ENCODE measurements at places on chromosomes 5 and 9.

DNA sequence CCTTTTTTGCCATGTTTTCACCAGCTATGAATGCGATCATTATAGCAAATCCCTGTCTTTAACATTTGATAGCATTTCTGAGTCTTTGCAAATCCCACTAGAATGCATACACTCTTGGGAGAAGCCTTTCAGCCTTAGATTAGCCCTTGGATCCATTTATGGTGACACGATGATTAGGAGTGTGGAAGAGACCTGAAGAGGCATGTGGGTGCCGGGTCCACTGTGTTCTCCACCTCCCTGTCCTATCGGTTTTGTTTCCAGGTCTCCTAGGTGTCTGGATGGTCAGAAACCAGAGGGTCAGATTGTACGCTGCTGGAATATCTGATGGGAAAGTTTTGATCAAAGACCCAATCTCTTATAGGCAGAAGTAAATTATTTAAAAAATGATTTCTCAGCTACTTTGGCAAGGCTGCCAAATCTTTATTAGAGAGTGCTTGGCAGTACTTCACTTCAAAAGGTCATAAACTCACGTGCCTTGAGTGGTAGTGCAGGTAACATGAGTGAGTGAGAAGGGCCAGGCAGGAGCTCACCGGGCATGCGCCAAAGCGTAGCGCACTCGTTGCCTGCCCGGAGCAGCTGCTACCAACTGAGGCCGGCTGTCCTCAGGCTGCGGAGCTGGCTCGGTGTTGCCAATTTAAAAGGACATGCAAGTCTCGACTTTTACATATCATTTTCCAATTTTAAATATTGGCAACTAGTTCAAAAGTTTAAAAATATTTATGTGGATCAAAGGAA lies 51.3 kb downstream of the PCSK5 start:
- DNase-seq = no peak

DNA sequence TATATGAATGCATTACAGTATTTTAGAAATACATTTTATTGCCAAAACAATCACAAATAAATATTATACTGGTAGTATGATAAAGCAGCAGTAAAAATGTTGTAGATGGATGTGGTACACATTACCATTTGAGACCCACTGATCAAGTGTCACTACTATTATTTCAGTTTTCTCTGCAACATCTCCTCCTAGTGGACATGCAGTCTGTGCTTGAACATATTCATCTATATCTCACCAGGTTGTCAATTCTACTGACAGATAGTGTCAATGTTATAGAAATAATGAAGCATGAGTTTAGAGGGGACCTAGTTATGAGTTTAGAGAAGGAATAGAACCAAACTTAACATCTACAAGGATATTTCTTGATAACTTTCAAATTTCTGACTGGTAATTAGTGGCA lies 39.2 kb upstream of the ELOVL7 start:
- DNase-seq = no peak

DNA sequence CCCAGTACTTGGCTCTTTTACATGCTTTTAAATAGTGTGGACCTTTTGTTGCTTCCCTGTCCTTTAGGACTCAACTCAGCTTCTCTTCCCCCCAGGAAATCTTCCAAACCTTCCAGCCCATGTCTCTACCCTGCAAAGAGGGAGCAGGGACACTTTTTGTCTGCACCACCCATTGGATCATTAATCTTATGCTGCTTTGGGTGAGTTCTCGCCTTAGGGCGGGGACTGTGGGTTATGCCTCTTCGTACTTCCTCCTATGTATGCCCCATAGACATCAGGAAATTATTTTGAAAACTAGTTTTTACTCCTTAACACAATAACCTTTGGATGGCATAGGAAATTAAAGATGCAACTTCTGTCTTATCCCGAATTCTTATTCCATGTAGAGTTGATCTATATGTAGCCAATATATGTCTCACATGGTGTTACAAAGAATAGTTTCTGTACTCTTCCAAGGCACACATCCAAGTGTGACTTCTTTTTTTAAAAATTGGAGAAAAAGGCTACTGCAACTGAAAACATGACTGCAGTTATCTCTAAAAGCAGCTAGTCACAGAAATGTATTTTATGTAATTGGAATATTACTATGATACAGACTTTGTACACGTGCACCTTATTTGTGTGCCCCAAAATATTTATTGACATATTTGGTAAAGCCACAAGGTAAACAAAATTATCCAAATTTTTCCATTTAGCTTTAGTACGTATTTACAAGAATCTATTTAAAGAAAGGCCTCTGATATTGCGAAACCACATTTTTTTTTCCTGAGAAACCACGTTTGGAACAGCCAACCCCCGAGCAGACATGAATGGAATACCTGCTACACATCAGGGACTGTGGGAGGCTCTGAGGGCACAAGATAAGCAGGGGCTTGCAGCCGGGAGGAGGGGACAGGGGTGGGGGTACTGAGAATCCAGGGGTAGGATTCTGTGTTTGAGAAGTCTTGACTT lies 133.6 kb downstream of the WDR41 start:
- DNase-seq = no peak

GRCh38 chr5:136686192-136686872 lies 321.0 kb upstream of the TRPC7 start:
- no peak for DNase-seq

DNA sequence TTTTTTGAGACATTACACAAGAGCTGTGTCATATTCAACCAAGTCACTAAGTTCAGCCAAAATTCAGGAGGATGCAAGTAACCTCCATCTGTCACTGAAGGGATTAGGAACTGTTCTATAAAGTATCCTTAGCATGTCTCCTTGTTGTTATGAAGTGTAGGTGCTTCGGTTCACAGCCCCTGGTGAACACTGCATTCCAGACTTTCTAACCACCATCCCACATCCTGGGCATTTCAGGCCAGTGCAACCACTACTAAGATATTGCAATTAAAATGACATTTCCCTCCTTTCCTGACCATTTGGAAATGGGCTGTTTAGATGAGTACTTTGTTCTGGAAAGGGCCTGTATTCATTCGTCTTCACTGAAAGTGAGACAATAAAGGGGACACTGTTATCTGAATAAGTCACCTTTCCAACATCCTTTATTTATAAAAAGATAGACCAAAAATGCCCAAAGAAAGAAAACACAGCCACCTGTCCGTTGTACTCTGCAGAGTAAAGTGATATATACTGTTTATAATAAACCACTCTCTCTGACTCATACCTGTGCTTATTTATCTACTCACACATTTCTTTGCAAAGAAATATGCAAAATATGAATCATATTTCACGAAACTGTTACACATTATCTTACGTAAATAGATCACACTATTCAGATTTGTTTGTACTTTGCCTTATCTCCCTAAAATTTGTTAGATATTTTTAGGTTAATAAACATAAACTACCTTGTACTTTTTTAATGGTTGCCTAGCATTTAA lies 861.9 kb downstream of the CDH18 start:
- no peak for DNase-seq
